A549 treated with DMSO at 1 μM for 4 hours (cell line): ENCODE measurements at places on chromosomes 5 and 9. TPM values are rescaled to one million over a fixed set of nuclear protein-coding genes. Genes with fewer than 3 reads are reported as not detected.

SRP19 gene
- total RNA-seq = 76.7 to 92.3 TPM (median 82.8 TPM) in 5 replicates

CRHBP gene
- 0.09 to 0.16 TPM (median 0.14 TPM) in 3 of 5 replicates, not detected in the others for total RNA-seq

C9orf152 gene
- 0.02 to 0.08 TPM (median 0.05 TPM) in 5 replicates for total RNA-seq

GPR151 gene
- not detected in 5 replicates for total RNA-seq

SYK gene
- 0.01 to 0.09 TPM (median 0.09 TPM) in 3 of 5 replicates, not detected in the others for total RNA-seq

CER1 gene
- total RNA-seq = not detected in 5 replicates

OR1J2 gene
- total RNA-seq = 0.10 TPM in 1 of 5 replicates, not detected in the others

TPRN gene
- total RNA-seq = 6.0 to 10.7 TPM (median 9.6 TPM) in 5 replicates

GARIN3 gene
- total RNA-seq = not detected in 5 replicates

F2RL1 gene
- total RNA-seq = 254 to 389 TPM (median 310 TPM) in 5 replicates

GTF2H2C gene
- 34.5 to 40.3 TPM (median 37.6 TPM) in 5 replicates for total RNA-seq

SYNPO gene
- 28.1 to 34.7 TPM (median 30.7 TPM) in 5 replicates for total RNA-seq

CAMLG gene
- total RNA-seq = 22.7 to 30.0 TPM (median 28.3 TPM) in 5 replicates

PROP1 gene
- total RNA-seq = not detected in 5 replicates

PFN3 gene
- total RNA-seq = not detected in 5 replicates

PCDHA3 gene
- total RNA-seq = 0.76 to 1.2 TPM (median 0.92 TPM) in 5 replicates

HMCN2 gene
- 0.03 to 0.17 TPM (median 0.09 TPM) in 3 of 5 replicates, not detected in the others for total RNA-seq

SPOCK1 gene
- 13.6 to 24.2 TPM (median 21.3 TPM) in 5 replicates for total RNA-seq

PAEP gene
- 0.13 to 0.46 TPM (median 0.20 TPM) in 3 of 5 replicates, not detected in the others for total RNA-seq

MSX2 gene
- total RNA-seq = 5.2 to 6.7 TPM (median 5.5 TPM) in 5 replicates

PRRX2 gene
- total RNA-seq = 2.8 to 7.8 TPM (median 5.9 TPM) in 5 replicates

GPRIN1 gene
- 7.3 to 10.3 TPM (median 9.4 TPM) in 5 replicates for total RNA-seq

ZNF300 gene
- 2.9 to 3.2 TPM (median 2.9 TPM) in 5 replicates for total RNA-seq

ZDHHC11 gene
- total RNA-seq = 11.1 to 22.4 TPM (median 18.3 TPM) in 5 replicates

ADAMTS13 gene
- total RNA-seq = 0.49 to 0.82 TPM (median 0.52 TPM) in 5 replicates

PAPPA gene
- total RNA-seq = 27.7 to 47.1 TPM (median 38.6 TPM) in 5 replicates

PCDHGA9 gene
- total RNA-seq = 0.04 to 0.09 TPM (median 0.06 TPM) in 4 of 5 replicates, not detected in the other
